ENCODE measurements at places on chromosomes 3 and 15.

GRCh38 chr3:122975924-122976293 is 51.7 kb downstream of the SEMA5B start:
- no peak for DNase-seq

DNA sequence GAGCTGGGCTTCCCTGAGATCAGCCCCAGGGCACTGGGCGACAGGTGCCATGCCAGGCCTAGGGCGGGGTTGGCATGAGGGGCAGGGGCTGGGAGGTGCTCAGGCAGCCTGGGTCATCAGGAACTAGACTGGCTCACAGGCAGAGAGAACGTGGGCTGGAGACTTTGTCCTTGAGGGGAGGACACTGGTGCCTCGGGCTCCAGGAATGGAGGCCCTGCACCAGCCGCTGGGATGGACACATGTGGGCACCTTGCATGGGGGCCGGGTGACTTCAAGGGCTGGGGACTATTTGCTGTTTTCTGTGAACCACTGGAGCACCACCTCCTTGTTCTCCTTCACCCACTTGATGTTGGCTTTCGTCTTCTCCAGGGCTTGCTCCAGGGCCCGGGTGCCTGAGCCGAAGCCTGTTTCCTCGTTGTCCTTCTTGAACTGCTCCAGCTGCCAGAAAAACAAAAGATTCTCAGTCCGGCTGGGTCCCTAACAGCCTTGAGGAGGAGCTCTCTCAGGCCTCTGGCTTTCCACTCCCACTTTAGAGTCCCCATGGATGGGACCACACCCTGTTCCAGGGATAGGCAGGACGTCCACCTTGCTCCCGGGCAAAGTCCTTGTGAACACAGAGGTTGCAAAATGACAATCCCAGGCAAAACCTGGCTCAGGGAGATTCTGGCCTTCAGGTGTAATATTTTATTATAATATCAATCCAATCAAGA is 9.1 kb downstream of the MESP2 start:
- DNase-seq: no peak

DNA sequence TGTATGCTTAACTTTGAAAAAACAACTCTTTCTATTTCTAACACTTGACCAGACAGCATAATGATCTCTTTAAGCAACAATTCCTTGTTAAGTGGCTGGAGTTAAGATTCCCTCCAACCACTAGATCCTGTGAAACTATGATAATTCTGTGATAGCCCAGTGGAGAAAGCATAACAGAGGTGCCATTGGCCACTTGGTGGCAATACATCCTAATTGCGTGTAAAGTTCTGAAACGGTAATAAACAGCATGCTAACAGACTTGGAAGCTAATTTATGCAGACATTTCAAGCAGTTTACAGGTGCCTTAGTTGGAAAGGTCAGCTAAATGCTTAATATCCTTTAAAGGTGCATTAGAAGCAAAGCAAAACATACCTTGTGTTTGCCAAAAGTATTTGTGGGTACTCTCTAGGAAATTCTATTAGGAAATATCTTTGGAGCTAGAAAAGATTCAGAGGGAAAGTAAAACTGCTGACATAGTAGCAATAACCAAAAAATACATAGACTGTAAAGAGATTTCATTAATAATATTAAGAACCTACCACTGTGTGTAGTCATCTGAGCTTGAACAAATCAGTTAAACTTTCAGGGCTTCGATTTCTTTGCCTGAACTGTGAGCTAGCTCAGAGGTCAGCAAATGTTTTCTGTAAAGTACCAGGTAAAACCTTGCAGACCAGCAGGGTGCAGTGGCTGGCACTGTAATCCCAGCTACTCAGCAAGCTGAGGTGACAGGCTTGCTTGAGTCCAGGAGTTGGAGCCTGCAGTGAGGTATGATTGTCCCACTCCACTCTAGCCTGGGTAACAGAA is 19.0 kb upstream of the CSTA start:
- no peak for DNase-seq

DNA sequence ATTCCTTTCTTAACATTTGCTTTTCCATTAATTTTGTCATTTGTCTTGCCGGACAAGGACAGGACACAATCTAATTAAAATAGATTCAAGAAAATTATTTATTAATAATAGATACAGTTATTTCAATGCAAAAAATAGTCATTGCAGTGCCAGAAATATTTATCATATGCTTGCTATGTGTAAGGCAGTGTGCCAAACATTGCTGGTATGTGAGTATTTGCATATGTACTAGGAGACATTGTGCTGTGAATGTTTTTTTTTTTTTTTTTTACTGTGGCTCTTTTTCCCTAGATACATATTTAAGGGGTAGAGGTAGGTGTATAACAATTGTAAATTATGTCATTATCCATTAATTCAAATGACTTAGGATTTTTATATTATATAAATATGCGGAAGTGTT is 23.3 kb downstream of the SPRED1 start:
- DNase-seq: no peak

DNA sequence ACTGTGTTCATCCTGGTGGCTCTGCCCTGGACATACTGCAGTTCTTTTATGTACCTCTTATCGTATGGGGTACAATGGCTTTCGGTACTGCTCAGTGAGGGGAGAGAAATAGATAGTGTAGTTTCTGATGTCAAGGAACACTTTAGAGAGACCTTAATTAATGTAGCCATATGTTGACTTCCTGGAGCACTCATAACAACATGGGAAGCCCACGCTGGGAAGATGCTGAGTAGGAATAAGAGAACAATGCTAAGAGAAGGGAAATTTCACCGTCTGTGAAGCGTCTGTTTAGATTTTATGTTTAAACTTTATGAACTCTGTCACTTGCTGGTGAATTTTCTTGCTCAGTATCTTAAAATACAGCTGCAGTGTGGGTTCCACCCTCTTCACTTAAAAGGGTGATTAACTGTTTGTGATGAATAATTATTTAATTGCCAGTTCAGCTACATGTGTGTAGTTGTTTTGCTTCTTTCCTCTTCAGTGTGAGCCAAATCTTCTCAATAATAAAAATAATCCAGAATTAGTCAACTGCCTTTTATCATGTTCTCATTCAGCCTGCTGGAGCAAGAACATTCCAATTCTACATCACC is 373.1 kb upstream of the TPRG1 start:
- DNase-seq: no peak

DNA sequence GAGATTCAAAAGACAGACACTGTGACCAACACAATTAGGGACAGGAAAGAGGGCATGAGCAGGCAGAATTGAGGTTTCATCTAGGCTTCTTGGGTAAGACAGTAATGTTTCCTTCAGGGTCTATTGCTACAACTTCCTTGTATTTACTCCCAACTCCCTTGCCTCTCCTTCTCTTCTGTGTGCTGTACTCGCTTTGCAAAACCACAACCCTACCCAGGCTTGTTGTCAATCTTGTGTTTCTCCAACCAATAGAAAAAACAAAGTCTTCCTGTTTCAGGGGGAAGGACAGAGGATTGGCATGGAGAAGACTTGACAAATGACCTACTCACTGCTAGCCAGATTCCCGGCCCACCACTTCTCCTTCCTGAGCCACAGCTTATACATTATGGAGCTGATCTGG is 36.3 kb upstream of the MASP1 start:
- no peak for DNase-seq

GRCh38 chr15:69841113-69841828 is 256.4 kb downstream of the TLE3 start:
- no peak for DNase-seq

- DNase-seq: no peak
Measured at GRCh38 chr15:87564681-87565080, 691.9 kb downstream of the NTRK3 start.

- no peak for DNase-seq
Measured at GRCh38 chr15:69673291-69673881, 220.8 kb downstream of the RPLP1 start.

DNA sequence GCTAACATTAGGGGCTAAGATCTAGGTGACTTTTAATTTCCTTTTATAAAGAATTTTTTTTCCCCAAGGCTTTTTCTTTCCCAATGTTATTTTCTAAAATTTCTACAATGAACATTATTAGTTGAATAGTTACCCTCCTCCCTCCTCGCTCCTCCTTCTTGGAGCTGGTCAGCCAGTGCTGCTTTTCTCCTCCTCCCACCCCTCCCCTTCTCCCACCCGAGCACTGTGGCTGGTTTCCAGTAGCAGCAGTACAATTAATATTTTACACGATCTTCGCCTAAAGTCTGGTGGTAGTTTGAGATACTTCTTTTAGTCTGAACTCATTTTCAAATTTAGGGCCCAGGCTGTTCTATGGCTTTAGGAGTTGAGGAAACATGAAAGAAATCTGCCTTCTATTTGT is 41.6 kb downstream of the EEFSEC start:
- no peak for DNase-seq

GRCh38 chr3:122078235-122078935 is 23.2 kb downstream of the CD86 start:
- DNase-seq: no peak

DNA sequence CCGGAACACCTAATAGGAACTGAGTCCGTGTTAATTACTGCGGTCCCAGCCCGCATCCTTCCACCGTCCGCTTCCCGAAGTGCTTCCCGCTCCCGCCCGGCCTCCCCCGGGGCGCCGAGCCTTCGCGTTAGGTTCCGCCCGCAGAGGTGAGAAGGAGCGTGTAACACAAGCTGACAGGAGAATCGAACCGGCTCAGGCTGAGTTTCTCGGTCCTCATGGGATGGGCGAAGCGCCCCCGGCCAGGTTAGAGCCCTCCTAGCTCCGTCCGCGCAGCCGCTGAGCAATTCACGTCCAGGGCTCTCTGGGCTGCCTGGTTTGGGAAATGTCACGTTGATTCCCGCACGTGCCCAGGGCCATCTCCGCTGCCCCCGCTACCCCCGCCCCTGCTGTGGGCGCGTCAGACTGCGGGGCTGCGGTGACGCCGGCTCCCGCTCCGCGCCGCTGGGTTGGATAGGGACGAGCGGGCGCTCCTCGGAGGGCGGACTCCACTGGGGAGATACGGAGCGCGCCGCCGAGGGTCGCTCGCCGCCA is 954 bp downstream of the CLDN11 start:
- no peak for DNase-seq

DNA sequence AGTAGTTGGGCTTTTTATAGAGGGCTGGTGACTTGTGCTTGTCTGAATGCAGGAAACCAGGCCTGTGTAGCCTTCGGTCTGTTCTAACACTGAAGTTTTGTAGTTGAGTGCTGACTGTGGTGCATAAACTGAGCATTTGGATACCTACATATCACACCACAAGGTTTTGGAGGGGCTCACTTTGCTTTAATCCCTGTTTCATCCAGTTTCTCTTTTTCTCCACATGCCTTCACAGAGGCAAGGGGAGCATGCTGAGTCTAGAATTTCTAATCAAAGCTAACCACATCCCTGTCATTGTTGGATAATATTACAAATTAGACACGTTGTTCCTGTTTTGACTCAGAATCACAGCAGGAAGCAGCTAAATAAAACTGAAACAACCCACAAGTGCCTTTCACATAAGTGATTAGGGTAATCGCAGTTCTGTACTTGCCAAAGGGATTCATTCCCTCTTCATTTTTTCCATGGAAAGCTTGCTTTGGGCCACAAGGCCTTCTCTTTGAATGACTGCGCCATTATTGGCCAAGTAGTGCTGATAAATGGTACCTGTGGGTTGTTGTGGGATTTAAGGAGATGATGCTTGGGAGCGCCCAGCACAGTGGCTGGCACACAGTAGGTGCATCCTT is 48.9 kb downstream of the TGFBR2 start:
- DNase-seq: no peak

DNA sequence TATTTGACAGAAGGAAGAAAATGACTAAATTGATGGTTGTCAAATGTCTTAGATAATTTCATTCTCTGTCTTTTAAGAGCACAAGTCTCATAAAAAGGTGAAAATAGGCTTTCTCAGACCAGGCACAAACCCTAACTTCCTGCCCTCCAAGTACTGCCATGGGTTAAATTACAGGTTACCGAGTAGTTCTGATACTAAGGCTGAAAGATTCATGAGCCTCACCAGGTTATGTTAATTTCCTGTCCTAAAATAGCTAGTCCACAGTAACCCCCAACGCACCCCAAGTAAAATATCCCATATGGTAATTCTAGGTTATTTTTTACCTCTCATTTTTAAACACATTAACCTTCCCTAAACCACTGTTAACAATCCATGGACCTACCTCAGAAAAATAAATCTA is 42.0 kb downstream of the GSK3B start:
- no peak for DNase-seq

- no peak for DNase-seq
Measured at GRCh38 chr3:30747771-30748281, 141.4 kb downstream of the TGFBR2 start.

- no peak for DNase-seq
Measured at GRCh38 chr15:51332206-51333147, 5.9 kb downstream of the CYP19A1 start.

GRCh38 chr3:143103652-143104051 is 15.9 kb upstream of the CHST2 start:
- no peak for DNase-seq

DNA sequence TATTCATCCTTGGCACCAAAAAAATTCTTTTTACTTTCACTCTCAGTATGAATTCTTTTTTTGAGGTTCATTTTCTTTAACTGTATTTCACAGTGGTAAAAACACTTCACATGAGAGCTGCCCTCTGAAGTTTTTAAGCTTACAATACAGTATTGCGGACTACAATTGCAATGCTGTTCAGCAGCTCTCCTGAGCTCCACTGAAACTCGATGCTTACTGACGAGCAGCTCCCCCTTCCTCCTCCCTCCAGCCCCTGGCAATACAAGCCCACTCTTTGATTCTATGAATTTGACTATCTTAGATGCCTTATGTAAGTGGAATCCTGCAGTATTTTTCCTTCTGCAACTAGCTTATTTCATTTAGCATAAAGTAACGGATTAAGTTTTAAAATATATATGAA is 183.4 kb downstream of the ADAMTS17 start:
- no peak for DNase-seq

DNA sequence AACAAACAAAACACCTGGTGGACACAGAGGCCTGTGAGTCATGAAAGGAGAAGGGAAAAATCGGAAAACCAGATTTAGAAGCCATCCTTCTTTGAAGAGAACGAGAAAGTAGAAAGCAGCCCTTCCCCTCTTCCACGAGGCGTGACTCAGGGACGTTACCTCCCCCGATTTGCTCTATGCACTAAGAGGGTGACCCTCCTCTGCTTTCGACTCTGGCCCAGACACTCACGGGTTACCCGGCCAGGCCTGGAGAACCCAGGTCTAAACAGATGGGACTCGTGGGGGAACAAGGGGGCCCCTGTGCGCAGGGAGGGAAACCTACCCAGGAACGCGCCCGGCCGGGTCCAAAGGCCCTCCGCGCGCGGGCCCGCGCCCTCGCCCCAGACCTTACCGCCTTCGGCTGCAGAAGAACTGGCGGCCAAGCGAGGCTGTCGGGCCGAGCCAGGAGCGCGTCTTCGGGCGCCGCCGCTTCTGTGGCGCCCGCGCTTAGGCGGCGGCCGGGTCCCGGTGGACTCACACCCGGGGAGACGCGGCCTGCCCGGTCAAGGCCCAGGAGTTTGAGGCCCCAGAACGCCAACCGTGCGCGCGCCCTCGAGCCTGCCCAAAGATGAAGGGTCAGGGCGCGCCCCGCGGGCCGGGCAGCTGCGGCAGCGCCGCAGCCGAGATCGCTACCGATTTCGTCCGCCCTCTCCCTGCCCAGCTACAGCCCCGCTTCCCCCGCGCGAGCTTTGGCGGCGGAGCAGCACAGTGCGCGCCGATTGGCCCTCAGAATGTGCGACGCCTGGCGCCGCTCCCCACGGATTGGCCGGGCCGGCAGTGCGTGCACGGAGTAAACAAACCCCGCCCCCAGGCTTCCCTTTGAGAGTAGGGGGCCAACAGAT is at the start of gene TFDP2:
Gene TFDP2 (minus strand): TSS at position 753 of the 881 bp plus-strand sequence. CDS start 47,795 bp downstream, outside the sequence.
- peak; percentile 83 for DNase-seq

- DNase-seq: no peak
Measured at GRCh38 chr3:4551051-4551711, 58.0 kb downstream of the ITPR1 start.

Measured in left renal pelvis (tissue), 4 donors.